Small intestine (tissue), 16 donors: ENCODE measurements at places on chromosomes 7 and 10. TPM values are rescaled to one million over a fixed set of nuclear protein-coding genes. Genes with fewer than 3 reads are reported as not detected.

Gene NUTM2E
- polyA plus RNA-seq = not detected

Gene BEND7
- 10.3 TPM for polyA plus RNA-seq

DNA sequence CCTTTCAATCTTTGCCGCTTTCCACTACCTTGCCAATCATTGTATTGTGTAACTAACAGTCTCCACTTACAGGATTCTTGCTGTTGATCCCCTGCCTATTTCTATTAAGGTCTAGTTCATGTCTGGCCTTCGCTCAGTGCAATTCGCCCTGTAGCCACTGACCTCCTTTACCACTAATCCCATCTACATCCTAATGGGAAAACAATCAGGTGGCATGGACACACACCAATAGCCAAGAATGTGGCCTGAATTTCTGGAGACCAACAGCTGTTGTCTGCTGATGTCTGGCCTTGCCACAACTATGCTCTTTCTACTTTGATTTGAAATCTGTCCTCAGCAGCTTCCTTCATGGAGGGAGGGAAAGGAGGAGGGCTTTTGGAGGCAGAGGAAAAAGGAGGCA is 546.2 kb downstream of the SORCS3 start:
- H3K36me3 ChIP-seq = no peaks in the 10 kb centered on the region
- no peaks in the 10 kb centered on the region for H3K27me3 ChIP-seq
- H3K4me1 ChIP-seq = no peaks in the 10 kb centered on the region
- DNase-seq = no peak
- H3K4me3 ChIP-seq = no peak overlapping the region

- H3K4me3 ChIP-seq = no peak overlapping the region
- DNase-seq = peak; percentile 82
- no peaks in the 10 kb centered on the region for H3K36me3 ChIP-seq
- H3K4me1 ChIP-seq = peaks cover 30% of the 10 kb centered on the region
- H3K27ac ChIP-seq = peak overlapping the region; percentile 77
These were observed 192.3 kb downstream of the REEP3 start for GRCh38 chr10:63713191-63714144.

DNA sequence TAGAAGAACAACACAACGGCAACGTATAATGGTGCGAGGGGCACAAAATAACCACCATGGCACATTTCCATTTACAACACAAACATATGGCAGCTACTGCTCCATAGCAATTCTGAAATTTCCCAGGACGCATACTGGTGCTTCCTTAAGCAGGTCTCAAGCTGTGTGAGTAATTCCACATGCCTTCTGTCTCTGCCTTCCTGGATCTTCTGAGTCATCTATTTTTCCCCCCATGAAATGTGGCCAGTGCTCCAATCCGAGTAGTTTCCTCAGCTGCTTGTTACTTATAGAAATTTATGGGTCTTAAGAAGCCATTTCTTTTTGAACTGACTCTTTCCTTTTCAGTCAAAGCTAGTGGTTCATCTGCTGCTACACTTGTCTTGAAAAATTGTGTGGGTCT is 256.6 kb upstream of the KLF6 start:
- DNase-seq = no peak
- no peak overlapping the region for H3K4me3 ChIP-seq

Gene FEZF1
- not detected for polyA plus RNA-seq

DNA sequence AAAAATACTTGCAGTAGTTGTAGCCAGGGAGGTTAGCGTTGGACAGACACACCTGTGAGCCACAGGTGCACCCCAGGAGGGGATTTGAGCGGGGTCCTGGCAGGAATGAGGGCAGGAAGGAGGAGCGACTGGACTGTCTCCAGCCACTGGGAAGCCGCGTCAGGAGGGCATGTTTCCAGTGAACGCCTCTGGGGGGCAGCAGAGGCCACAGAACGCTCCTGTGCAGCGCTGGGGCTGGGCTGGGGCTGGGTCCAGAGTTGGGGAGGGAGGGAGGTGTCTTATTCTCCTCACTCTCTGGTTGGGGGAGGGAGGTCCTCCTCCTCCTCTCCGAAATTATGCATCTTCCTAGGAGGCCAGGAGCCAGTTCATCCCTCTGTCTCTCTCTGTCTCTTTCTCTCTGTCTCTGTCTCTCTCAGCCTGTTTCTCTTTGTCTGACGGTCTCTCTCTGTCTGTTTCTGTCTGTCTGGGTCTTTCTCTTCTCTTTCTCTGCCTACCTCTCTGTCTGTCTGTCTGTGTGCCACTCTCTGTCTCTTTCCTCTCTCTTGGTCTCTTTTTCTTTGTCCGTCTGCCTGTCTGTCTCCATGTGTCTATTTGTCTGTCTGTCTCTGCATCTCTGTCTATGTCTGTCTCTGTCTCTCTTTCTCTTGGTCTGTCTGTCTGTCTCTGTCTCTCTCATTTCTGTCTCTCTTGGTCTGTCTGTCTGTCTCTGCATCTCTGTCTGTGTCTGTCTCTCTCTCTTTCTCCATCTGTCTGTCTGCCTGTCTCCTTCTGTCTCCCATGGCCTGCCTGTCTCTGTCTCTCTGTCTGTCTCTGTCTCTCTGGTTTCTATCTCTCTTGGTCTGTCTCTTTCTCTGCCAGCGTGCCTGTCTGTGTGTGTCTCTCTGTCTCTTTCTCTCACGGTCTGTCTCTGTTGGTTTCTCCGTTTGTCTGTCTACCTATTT is 9.9 kb upstream of the PSMG3 start:
- no peaks in the 10 kb centered on the region for H3K36me3 ChIP-seq
- no peak overlapping the region for H3K4me3 ChIP-seq
- peak; percentile 68 for DNase-seq
- no peaks in the 10 kb centered on the region for H3K27me3 ChIP-seq
- H3K27ac ChIP-seq = no peak overlapping the region

Gene ACTL6B
- polyA plus RNA-seq = 1.00 TPM

Gene TSPAN15
- polyA plus RNA-seq = 72.1 TPM

GRCh38 chr10:63920926-63921325 is 399.7 kb downstream of the REEP3 start:
- no peak overlapping the region for H3K27ac ChIP-seq
- H3K27me3 ChIP-seq = no peaks in the 10 kb centered on the region
- no peak for DNase-seq
- no peaks in the 10 kb centered on the region for H3K36me3 ChIP-seq
